Stimulated activated naive CD4-positive, alpha-beta T cell (primary cell): ENCODE measurements at places on chromosomes 16 and 17.

DNA sequence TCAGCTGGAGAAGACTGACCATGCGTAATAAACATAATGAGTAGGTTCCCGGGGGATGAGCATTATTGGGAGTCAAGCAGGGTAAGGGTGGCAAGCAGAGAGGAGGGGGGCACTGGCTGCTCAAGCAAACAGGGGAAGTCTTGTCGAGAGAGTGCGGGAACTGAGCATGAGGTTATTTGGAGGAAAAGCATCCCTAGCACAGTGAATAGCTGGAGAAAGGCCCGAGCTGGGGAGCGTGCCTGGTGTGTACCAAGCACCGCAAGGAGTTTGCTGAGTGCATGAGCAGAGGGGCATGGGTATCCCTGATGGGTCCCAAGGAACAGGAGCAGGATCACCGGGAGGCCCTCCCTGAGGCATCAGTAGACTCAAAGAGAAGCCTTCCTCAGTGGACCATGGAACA is 17.2 kb downstream of the CYTH1 start:
- no peak for DNase-seq

DNA sequence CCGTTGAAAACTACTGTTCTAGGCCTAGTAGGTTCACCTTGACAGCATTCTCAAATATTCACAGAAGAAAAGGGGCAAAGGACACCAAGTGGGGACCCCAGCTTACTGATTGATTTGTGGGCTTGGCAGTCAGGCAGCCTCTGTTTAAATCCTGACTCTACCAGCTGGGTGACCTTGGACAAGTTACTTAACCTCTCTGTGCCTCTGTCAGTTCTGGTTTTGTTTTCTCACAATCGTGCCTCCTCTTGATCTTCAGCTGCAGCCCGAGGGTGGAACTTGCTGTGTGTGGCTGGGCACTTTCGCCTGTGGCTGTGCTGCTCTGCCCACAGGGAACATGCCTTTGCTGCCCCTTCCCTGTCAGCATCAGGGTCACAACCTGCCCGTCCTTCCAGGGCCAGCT is 17.8 kb downstream of the RAP1GAP2 start:
- DNase-seq = no peak

- DNase-seq = no peak
Observed at GRCh38 chr17:39867880-39868553, at the start of gene ZPBP2. Gene ZPBP2, plus strand, starts transcription at chr17:39868202. Its CDS starts 153 bp downstream, at chr17:39868355.

- no peak for DNase-seq
Observed at GRCh38 chr16:81740169-81740568, 38.9 kb upstream of the PLCG2 start.

DNA sequence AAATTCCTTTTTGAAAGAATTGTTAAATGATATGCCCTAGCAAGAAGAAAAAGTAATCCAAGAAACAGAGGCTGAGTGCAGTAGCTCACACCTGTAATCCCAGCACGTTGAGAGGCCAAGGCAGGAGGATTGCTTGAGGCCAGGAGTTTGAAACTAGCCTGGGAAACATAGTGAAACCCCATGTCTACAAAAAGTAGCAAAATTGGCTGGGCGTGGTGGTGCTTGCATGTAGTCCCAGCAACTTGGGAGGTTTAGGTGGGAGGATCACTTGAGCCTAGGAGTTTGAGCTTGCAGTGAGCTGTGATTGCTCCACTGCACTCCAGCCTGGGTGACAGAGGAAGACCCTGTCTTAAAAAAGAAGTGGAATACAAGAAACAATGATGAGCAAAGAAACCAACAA is 56.1 kb downstream of the NT5M start:
- no peak for DNase-seq

- DNase-seq = no peak
Observed at GRCh38 chr17:64250233-64250835, 12.7 kb downstream of the TEX2 start.

- no peak for DNase-seq
Observed at GRCh38 chr17:50257676-50258224, 16.5 kb upstream of the TMEM92 start.

GRCh38 chr17:42317266-42317845 is 29.1 kb downstream of the STAT5A start:
- DNase-seq = no peak

GRCh38 chr16:51390877-51391276 is 239.8 kb upstream of the SALL1 start:
- DNase-seq = no peak

DNA sequence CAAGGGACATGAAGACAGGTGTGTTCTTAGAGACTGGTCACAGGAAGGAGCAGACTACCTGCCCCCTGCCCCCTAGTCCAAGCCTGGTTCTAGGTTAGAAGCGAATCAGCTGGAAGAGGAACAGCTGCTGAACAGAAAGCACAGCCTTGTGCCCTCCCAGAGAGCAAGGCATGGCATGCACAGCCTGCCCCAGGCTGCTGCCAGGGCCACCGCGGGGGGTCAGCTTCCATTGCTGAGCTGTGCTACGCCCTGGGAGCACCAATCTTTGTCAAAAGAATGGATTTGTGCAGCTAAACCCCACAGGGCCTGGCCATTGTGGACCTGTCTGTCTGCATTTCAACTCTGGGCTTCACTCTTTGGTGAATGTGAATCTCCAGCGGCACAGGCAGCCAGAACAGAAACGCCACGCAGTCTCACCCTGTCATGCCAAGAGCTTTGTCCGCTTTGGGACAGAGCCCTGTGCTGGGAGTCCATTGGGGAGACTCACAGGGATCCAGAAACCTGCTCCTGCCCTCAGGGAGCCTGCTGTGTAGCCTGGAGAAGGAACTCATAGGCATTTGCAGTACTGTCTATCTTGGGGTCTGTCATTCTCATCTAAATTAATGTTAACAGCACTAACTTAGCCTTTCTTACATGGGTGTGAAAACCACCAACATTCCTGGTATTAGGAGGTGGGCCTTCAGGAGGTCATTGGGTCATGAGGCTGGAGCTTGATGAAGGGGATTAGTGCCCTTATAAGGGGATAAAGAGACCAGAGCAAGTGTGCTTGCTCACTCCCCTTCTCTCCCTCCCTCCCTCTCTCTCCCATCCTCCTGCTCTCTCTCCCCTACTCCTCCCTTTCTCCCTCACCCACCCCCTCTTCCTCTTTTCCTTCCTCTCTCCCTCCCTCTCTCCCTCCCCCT is 25.6 kb upstream of the CDRT4 start:
- no peak for DNase-seq

DNA sequence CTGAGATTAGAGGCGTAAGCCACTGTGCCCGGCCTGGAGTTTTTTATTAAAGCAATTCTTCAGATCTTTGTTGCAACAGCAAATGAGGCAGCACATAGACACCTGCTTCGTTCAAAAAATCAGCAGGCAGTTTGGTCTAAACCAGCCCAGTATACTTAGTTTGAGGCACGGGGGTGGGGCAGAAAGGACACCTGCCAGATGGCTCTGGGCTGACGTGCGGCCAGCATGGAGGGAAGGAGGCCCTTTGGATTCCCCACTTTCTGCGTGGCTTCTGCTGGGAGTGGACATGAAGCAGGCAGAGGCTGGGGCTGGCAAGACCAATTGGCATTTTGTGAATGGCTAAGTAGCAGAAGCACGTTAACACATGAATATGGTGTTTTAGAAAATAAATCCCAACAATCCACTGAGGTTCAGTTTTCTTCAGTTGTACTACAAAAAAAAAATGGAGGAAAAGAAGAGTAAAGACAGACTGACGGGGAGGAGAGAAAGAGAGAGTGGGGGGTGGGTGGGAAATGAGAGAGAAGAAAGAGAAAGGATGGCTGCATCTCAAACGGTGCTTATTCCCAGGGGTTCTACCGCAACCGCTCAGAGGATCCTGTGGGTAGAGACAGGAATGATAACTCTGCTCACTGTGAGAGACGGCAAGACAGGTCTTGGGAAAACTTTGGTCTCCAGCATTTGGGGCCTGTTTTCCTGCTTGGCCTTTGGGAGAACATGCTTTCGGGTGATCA is 16.3 kb downstream of the C16orf46 start:
- DNase-seq = no peak

- DNase-seq = peak; percentile 77
Observed at GRCh38 chr17:78112518-78113471, 15.8 kb downstream of the TMC6 start.

- no peak for DNase-seq
Observed at GRCh38 chr16:26051063-26051462, 359.3 kb downstream of the HS3ST4 start.

DNA sequence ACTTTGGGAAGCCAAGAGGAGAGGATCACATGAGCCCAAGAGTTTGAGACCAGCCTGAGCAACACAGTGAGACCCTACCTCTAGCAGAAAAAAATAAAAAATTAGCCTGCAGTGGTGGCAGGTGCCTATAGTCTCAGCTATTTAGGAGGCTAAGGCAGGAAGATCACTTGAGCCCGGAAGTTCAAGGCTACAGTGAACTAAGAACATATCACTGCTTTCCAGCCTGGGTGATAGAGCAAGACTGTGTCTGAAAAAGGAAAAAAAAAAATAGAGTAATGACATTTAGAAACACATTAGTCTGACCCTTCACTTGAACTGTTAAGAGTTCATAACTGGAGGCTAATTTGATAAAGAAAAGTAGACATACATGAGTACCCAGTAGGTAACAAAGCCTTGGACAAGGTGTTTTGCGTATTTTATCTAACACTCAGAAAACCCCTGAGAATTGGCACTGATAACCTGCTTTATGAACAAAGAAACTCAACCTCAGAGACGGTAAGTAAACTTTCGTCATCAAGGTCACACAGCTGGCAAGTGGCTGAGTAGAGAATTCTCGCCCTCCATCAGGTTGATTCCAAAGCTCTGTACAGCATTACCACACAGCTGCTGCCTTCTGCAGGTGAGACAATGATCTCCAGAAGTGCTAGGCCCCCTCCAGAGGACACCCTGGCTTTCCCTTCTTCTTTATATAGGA is 101.1 kb downstream of the SMG6 start:
- no peak for DNase-seq

- no peak for DNase-seq
Observed at GRCh38 chr16:1993731-1994131, 4.0 kb downstream of the SYNGR3 start.

DNA sequence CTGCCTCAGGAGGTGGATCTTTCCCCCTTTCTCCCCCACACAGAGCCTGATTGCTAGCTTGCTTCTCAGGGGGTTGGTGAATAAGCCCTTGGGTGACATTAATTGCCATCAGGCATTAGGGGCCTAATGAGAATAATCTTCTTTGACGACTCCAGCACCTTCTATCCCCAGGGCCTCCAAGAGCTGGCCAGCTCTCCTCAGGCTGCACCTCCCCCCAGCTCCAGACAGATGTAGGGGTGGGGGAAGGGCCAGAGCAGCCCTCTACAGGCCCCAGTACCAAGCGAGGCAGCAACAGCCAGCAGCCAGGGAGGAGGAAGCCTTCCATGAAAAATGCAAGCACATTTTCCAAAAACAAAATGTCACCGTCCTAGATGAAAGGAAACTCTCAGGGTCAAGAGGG is 1.4 kb upstream of the TMEM132E start:
- DNase-seq = no peak

DNA sequence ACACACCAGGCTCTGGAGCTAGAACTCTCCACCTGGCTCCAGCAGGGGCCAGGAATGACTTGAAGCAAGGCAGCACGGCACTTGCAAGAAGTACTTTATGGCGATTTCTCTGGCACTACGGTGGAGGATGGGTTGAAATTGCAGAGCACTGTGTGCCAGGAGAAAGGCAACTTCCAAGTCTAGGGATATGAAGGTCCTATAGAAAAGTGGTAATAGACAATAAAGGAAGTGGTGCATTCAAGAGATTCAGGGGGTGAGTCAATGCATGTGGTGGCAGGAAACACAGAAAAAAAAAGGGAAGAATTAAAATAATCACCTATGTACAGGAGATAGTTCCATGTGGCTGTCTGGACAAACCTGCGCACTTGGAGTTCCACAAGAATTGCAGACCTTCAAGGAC is 240.3 kb upstream of the DYNLRB2 start:
- no peak for DNase-seq

GRCh38 chr16:88665148-88665547 is 2.3 kb upstream of the MVD start:
- no peak for DNase-seq

DNA sequence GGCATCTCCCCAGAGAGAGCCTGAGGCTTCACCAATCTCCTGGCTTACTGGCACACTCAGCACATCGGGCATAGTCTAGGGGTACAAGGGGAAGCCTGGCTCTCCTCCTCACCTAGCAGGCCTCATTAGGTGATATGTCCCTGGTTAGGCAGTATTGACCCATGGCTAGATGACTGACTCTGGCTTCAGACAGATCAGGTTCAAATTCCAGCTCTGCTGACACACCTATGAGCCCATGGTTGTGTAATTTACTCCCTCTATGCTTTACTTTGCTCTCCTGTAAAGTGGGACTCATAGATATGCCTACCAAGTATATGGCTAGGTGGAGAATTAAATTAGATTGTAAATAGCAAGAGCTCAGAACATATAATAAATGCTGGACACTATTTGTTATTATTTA is 157.3 kb upstream of the IRX3 start:
- no peak for DNase-seq

- no peak for DNase-seq
Observed at GRCh38 chr17:17140590-17140980, 65.5 kb downstream of the PLD6 start.

- DNase-seq = no peak
Observed at GRCh38 chr16:75099738-75100602, 16.6 kb downstream of the LDHD start.

DNA sequence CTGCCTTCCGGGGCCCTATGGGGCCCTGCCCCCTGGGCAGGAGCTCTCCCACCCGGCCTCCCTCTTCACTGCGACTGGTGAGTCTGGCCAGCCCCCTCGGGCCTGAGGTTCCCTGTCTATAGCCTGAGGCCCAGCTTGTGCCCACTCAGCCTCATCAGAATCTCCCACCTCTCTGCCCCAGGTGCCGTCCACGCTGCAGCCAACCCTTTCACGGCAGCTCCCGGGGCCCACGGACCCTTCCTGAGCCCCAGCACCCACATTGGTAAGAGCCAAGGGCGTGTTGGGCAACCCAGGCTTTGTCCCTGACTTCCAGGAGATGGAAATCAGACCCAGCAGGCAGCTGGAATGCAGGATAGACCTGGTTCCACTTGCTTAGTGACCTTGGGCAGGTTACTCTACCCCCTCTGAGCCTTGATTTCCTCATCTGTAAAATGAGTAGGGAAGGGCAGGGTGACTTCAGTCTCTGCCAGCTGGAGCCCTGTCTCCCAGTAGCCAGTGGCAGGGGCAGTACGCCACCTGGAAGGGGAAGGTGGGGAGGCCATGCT is 9.2 kb downstream of the FBRS start:
- no peak for DNase-seq

GRCh38 chr17:74860229-74860871 is 665 bp upstream of the GRIN2C start:
- peak; percentile 43 for DNase-seq
